ENCODE measurements at places on chromosomes 13 and 19.

- peak; percentile 52 for DNase-seq
Observed at GRCh38 chr13:50244713-50245574, 229.7 kb downstream of the KCNRG start.

- DNase-seq, result no peak
Observed at GRCh38 chr13:111132948-111133347, 17.8 kb downstream of the ARHGEF7 start.

GRCh38 chr19:12969292-12969988 is at the start of gene DAND5:
TSS of gene DAND5 (plus strand) at chr19:12969576. CDS start at chr19:12969661, 85 bp downstream.
- no peak for DNase-seq

- DNase-seq, result no peak
Observed at GRCh38 chr13:50800091-50800739, 43.3 kb downstream of the DLEU7 start.

DNA sequence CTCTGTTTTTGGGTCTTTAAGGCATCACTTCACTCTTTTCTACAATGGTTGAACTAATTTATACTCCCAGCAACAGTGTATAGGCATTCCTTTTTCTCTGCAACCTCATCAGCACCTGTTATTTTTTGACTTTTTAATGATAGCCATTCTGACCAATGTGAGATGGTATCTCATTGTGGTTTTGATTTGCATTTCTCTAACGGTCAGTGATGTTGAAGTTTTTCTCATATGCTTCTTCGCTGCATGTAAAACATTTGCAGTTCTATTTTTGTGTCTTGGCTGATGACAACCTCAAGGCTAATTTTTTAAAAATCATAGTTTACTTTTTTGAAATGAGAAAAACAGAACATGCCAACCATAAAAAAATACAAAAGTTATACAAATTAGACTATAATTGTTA is 258.2 kb upstream of the EDNRB start:
- DNase-seq, result no peak

GRCh38 chr19:17950310-17951156 is 16.4 kb upstream of the KCNN1 start:
- peak; percentile 60 for DNase-seq

DNA sequence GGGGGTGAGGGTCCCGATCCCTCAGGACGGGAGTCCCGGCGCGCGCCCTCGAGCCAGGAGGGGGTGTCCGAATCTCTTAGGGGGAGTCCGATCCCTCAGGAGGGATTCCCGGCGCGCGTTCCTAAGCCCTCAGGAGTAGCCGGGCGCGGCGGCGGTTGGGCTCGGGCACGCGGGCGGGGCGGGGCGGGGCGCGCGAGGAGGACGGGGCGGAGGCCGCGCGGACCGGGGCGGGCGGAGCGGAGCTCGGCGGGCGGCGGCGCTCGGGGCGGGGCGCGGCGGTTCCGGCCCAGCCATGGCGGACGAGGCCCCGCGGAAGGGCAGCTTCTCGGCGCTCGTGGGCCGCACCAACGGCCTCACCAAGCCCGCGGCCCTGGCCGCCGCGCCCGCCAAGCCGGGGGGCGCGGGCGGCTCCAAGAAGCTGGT is at the start of gene CUL4A:
TSS of gene CUL4A (plus strand) at position 278 of the 423 bp plus-strand sequence. CDS start at position 293, 15 bp downstream.
- peak; percentile 85 for DNase-seq

- no peak for DNase-seq
Observed at GRCh38 chr19:58279925-58280316, 1.2 kb downstream of the ZNF8 start.

GRCh38 chr19:20247016-20247683 is 80.1 kb downstream of the ZNF486 start:
- peak; percentile 17 for DNase-seq

Data from stimulated activated naive CD8-positive, alpha-beta T cell treated with anti-CD3 and anti-CD28 coated beads, Interleukin-15, Interleukin-2, amounts not matched to agents 100 U/mL and 50 U/mL, for 24 hours (primary cell).